ENCODE measurements at places on chromosomes 5 and 9. TPM values are rescaled to one million over a fixed set of nuclear protein-coding genes. Genes with fewer than 3 reads are reported as not detected.

- DNase-seq: no peak
Measured at GRCh38 chr5:139862803-139863202, 67.2 kb downstream of the PSD2 start.

DNA sequence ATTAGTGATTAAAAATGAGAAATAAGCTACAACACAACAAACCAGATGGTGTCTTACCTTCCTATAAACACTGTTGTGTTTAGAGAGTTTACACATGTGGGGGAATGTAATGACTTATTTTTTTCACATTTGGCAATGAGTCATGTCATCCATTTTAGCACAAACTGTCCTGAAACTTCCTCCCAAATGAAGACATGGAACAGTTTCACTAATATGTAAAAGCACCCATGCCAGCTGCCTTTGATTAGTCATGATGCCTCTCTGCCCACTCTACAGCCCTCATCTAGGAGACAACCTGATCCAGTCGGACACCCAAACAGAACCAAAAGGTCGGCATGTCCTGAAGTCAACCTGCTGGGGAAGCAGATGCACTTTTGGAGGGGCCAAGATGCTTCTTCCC lies 98.2 kb downstream of the SEMA5A start:
- DNase-seq: no peak

GRCh38 chr9:107895501-107896001 lies 406.0 kb upstream of the KLF4 start:
- no peak for DNase-seq

DNA sequence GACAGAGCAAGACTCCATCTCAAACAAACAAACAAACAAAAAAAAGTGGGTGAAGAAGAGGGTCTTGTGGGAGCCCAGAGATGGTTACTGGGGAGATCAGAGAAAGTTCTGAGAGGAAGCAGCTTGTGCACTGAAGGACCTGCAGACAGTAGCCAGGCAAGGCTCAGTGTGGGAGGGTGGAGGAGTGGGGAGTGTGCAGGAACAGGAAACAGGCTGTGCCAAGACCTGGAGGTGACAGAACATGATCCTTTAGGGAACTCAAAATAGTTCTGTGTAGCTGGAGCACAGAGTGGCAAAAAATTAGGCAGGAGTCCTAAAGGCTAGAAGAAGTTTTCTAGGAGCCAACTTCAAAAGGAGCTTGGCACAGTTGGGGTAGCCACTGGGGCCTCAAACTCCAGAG lies 19.2 kb upstream of the NANS start:
- no peak for DNase-seq

DNA sequence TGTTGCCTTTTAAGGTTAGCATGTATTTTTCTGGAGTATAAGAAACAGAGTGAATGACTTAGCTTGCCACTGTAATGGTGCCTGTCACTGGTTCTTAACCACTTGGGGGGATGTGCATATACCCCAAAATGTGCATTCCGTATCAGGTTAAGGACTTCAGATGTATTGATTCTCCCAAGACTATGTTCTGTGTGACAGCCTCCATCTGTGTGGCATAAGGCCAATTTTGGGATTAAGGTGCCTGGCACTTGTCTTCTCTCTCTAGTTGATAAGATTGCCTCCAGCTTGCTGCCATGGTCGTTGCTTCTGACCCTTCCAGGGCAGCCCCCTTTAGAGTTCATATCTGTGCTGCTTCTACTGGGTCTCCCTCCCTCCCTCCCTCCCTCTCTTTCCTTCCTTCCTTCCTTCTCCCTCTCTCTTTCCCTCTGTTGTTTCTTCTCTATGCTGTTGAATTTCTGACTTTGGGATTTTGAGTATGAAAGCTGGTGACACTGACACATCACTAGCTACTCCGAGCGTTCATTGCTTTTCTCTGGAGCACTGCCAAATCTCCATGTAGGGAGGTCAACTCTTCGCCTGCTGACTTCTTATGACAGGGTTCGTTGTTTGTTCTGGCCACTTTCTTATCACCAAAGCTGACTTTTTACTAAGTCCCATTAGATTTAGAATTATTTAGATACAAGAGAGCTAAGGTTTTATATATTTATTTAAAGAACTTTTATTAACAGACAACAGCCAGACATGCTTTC lies 31.0 kb downstream of the TNFAIP8 start:
- no peak for DNase-seq

DNA sequence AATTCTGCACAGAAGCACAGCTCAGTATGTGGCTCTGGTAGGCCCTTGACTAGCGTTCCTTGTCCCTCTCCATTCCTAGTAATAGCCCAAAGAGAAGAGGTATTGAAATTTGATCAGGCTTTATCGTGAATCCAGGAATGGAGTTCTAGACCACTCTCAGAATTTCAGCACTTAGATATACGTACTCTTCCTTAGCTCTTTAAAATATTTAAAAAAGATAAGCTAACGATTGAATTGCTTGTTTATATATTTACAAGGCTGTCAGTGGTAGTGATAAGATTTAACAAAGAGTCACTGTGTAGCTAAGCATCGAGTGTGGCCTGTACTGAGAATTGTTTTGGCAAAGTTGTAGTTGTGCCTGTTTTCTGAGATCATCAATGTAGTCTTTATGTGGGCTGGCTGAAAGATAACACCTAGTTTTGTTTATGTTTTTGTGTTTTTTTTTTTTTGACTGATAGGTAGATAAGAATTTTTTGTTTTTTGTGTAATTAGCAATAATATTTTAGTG lies 2.5 kb downstream of the KIAA1958 start:
- no peak for DNase-seq

DNA sequence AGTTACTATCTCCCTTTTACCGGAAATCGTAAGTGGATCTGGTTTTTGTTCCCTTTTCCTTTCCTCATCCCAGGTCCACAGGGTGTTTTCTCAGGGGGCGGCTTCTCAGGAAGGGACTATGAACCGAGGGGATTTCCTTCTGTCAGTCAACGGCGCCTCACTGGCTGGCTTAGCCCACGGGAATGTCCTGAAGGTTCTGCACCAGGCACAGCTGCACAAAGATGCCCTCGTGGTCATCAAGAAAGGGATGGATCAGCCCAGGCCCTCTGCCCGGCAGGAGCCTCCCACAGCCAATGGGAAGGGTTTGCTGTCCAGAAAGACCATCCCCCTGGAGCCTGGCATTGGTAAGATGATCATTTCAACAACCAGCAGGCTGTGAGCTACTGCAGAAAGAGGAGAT lies 75.8 kb downstream of the GOLPH3 start:
- DNase-seq: no peak

DNA sequence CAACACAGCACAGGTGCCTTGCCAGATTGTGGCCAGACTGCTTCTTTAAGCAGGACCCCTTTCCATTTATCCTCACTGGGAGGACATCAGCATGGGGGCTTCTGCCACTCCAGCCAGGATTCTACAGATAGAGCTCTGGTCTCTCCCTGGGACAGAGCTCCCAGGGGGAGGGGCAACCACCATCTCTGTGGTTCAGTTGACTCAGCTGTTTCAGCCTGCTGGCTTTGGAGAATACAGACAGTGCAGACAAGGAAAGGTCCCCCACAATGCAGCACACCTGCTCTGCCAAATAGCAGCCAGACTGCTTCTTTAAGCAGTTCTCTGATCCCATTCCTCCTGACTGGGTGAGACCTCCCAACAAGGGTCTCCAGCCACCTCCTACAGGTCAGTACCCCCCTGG lies 132.8 kb downstream of the OR2K2 start:
- no peak for DNase-seq

- no peak for DNase-seq
Measured at GRCh38 chr9:86795047-86795442, 152.3 kb downstream of the GAS1 start.

DNA sequence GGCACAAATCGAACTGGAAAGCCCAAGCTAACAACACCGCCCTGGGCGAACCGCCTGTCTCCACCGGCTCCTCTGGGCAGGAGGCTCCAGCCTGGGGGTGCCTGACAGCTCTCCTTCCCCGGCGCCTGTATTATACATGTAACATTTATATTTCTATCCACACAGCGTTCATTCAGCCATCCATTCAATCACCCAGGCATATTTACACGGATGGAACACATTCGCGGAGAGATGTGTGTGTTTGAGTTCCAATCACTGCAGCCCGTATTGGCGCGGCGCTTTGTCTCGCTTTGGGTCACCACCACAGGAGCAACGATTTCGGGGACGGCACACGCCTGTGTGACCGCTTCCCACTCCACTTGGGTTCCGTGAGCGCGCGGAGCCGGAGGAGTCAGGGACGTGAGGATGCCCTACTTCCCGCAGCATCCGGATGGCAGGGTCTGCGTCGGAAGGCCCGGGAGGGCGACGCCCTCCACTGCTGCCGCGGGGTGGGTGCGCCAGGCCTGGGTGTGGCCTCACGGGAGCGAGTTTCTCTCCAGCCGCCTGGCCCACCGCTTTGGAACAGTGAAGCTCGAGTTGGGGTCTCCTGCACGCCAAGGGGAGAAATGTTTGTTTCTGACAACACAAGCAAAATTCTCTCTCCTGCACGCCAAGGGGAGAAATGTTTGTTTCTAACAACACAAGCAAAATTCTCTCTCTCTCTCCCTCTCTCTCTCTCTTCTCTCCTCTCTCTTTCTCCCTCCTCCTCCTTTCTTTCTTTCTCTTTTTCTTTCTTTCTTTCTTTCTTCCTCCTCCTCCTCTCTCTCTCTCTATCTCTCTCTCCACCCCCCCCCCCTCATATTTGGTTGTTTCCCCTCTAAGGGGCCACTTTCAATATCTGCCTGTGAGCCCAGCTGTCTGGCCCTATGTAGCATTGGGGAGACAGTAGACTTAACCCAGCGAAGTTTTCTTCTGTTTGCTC lies 1.1 kb upstream of the SV2C start:
- no peak for DNase-seq

DNA sequence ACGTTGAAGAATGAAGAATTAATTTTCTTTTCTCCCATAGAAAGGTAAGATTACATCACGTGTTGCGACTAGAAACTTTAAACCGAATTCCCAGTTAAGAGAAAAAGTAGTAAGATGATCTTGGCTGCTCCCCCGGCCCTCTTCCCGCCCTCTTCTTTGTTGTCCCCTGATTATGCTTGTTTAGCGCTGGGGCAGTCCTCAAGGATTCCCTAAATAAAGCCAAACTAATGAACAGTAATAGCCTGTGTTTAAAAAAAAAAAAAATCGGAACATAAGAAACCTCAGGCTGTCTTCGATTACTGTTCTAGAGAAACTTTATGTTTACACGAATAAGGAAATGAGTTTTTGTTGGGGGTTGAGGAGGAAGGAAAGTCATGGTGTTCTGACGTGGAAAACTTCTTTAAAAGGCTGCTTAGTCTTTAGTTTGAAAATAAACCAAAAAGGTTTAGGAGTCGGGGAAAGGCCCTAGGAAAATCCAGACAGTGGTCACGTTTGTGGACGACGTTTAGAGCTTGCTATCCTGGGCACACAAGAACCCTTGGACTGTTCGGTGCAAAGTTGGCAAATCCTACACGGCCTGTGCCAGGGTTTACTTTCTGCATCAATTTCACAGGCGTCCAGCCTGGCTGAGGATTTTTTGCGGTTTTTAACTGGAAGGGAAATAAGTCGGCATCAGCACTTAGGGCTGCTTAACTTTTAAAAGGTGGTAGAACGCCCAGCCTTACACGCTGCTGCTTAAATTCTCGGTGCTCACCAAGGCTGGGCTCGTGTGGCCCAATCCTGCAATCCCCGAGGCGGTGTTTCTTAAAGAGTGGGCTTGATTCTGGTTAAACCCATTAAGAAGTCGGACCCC lies 1.1 kb upstream of the MAT2B start:
- DNase-seq: no peak

The CAMK2A gene
- 5.2 TPM for polyA plus RNA-seq

The KCNIP1 gene
- polyA plus RNA-seq: 14.5 TPM

The OGN gene
- polyA plus RNA-seq: 82.7 TPM

The SLC45A2 gene
- polyA plus RNA-seq: 0.25 TPM

The HSPA4 gene
- 117 TPM for polyA plus RNA-seq
